ENCODE measurements at places on chromosomes 4 and X.

- peak; percentile 67 for DNase-seq
These were observed 78.6 kb downstream of the CAMK2D start for GRCh38 chr4:113682730-113683537.

- no peak for DNase-seq
These were observed 261.2 kb downstream of the CBLL2 start for GRCh38 chrX:22533898-22534297.

DNA sequence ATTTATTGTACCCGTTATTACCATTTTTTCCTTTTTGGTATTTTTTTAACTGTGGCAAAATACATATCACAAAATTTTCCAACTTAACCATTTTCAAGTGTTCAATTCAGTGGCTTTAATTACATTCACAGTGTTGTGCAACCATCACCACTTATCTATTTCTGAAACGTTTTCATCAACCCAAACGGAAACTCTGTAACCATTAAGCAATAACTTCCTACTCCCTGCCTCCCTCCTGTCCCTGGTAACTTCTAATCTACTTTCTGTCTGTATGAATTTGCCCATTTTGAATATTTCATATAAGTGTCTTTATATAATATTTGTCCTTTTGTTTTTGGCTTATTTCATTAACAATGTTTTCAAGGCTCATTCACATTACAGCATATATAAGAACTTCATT is 57.4 kb upstream of the MSN start:
- no peak for DNase-seq

DNA sequence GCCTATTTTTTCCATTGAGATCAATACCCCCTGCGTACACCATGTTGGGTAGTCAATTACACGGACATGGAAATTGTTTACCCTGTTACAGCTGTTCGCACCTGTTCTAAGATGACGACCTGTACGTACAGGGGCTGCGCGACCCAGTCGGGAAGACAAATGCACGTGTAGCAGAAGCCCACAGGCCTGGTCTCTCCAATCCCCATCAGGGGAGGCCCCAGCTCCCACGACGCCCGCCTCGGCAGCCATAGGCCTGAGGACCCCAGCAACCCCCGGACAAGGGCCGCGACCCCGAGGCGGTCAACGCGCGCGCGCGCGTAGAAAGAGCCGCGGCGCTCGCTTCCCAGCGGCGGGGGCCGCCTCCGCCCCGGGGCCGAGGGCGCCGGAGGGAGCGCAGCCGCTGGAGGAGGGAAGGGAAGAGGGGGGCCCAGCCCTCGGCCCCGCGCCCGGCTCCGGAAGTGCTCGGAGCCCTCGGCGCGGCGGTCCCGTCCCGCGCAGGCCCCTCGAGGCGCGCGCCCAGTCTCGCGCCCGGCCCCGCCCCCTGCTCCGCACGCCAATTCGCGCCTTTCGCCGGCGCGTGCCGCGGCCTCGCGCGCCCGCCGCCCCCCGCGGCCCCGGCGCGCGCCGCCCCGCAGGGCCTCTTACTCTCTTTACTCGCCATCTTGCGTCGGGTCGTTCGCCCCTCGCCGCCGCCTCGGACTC is 618 bp downstream of the RBBP7 start:
- peak; percentile 28 for DNase-seq

All from fibroblast of skin of abdomen (primary cell).